Dorsolateral prefrontal cortex (tissue), 122 donors: ENCODE measurements at places on chromosomes 2 and 18.

DNA sequence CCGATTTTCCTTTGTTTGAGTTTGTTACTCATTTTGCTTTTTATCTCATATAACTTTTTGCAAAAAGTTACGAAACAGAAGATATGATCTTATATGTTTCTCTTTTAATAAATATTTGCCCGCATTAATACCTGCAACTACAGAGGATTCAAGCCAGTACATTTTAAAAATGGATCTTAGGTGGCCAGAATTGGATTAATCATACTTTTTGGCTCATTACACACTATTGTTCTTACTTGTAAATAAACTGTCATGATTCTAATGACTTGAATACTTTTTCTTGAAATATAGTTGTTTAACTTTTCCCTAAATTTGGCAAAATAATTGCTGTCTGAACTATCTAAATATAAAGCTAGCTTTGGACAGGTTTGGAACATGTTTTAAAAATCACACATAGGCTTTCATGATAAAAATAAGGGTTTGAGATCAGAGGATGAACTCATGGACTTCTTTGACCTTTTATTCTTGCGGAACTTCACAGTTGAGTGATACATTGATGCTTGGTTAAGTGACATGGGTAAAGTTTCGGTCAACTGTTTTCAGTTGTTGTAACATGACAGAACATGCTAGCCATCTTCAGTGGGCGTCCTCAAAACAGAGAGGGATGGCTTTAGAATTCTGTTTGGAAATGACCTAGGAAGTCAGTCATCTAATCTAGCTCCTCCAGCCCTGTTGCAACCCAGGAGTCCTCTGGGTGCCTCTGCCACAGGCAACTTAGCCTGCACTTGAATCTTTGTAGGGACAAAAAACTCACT, 44.5 kb downstream of the LTBP1 start:
- DNase-seq, result no peak

- DNase-seq, result no peak
Measured at GRCh38 chr2:134217924-134218323, 35.9 kb upstream of the MGAT5 start.

- no peak for DNase-seq
Measured at GRCh38 chr2:37674946-37675345, 3.5 kb upstream of the CDC42EP3 start.

DNA sequence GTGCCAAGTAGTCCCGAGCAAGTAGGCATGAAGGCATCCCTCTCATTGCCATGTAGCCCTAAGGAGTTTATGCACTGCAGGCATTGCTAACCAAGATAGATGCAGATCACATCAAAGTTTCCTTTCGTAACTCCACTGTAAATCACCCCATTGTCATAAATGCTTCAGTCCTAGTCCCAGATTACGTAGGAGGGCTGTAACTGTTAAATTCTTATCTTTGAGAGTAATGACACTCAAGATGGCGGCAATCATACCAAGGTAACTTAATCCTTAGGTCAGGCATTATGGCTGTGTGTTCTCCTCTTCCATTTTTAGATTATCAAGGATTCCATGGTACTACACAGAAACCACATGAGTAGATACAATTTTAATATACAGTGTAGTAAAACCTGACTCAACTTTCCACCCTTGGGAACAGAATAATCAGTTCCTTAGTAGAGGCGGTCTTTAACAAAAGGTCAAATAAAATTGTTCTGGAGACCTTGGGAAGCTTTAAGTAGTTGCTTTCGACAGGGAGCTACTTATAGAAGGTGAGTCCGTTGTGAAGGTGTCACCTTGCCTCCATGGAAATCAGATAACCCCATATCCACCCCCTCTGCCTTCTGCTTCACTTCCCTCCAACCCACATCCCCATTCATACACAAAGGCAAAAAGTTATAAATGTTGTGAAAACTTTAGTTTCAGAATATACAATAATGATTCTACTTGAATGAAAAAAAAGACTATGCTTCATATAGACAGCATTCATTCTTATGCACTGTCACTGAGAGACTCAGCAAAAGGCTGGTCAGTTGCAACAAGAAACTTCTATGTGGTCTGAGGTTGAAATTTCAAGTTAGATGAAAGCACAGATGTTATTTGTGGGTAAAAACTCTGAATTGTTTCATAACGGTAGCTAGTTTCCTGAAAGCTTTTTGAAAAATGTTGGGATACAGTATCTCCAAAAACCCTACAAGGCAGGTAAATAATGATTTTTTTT, 64.8 kb upstream of the GALNT5 start:
- no peak for DNase-seq

DNA sequence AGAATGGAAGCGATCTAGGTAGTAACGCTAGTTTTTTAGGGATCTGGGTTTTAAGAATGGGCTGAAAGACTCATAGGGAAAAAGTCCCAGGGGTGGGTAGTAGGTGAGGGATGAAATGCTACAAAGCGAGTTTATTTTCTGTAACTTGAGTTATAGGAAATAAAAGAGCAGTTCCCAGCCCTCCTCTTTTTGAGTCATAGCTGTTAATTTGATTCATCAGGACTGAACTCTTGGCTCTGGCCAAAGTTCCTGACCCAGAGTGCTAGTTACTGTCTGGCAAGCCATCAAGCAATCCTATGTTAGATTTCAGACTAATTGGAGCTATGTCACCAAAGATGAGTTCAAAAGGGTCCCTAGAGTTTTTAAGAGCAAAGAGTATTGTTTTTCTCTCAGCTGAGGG, 17.4 kb upstream of the NOSTRIN start:
- DNase-seq, result no peak

- no peak for DNase-seq
Measured at GRCh38 chr18:39058386-39059000, 1492.9 kb upstream of the CELF4 start.

DNA sequence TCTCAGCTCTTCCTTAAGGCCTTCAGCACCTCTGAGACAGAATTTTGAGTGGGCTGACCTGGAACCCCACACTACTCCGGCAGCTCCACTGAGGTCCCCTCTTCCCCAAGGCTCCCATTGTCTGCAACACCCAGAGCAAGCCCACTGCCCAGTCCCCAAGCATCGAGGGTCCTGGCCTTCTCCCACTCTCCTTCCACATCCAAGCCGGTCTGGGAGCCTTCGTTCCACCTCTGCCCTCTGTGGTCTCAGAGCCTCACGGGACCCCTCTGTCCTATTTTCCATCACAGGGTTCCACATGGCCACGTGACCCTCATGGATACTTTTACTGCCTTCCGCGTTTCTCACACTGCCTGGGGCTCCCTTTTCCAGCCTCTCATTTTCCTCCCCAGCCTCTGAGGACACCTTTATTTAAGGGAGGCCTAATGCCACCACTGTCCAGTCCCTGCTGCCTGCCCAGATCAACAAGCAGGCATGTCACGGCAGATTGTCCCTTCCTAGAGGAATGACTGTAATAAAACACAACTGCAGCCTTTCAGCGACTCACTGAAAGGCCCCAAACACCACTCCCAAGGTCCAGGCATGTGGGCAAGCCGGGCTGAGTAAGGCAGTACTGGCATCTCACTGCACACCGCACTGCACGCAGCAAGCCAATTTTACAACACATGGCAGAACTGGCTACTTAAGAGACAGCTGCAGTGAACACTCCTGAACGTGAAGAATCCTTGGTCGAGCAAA, 7.9 kb upstream of the SALL3 start:
- DNase-seq, result no peak

DNA sequence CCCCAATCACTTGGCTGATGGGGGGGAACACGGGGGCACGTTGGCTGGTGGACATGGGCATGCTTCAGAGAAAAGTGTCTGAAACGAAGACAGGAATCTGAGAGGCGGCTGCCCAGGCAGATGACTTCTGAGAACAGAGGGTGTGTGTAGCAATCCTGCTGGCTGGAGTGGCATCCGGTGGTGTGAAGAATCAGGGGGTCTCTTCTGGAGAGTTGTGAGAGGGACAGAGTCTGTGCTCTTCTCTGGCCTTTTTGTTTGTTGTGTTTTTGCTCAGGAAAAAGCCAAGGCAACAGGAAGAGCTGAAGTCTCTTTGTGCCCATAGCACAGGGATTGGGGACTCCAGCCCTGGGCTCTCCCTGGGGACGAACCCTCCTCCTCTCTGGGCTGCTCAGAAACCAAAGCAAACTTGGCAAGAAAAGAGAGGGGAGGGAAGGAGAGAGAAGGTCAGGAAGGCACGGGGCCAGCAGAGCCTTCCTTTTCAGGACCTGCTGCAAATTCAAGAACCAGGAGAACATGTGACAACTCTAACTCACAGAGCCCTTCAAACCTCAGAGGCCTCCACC, 97.0 kb upstream of the SMAD2 start:
- DNase-seq, result no peak

DNA sequence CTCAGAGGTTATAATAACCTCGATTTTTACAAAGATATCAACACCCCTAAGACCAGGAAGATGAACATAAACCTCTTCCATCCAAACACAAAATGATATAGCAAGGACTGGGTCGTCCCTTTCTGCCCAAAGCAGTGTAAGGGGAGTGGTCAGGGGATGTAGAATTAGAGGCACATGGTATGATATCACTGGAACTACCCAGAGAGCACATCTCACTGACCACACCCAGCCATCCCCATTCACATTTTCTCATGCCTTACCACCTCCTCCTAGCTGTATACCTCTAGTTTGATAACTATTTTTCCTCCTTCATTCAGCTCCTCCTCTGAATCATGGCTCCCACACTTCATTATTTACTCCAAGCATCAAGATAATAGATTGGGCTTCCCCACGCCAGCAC, 152.6 kb downstream of the COPS8 start:
- no peak for DNase-seq

GRCh38 chr18:63284173-63284799, 35.3 kb downstream of the BCL2 start:
- no peak for DNase-seq

- no peak for DNase-seq
Measured at GRCh38 chr2:28047681-28048080, 157.2 kb downstream of the BABAM2 start.

DNA sequence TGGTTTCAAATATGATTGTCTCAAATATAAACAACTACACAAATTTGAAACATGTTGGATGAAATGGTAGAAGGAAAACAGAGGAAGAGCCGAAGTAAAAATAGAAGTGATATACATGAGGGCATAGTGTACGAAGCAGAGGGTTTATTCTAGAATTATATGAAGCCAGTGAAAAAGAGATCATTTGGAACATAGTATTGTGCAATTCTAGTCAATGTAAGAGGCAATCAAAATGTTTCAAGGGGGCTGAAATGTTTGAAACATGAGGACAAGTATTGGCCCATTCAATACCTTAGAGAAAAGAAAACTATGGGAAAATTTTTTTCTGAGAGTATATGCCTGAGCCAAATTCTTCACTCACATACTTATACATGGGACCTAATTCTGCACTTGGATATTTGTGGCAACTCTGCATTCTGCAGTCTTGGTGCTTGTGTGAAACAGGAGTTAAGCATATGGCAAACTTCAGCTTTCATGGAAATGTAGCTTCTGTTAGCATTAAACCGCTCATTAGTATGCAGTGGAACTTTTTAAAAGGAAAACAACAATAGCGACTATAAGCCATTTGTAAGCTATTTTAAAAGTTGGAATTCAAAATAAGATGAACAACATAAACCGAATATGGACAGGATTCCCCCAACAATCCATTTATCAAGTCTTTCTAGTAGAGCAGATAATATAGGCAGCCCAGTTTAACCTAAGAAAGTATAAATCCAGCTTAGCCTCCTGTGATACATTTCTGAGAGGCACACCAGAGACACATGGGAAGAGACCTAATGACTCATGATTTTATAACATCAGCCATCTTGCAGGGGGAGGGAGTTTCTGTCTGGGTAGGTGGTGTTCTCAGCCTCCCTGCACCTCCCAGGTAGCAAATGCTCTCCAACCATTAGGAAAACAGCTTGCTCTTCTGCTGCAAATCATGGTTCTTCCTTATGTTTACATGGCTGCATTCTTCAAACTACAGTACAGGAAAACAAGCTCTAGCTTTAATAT, 197.8 kb downstream of the PAX3 start:
- DNase-seq, result no peak

- no peak for DNase-seq
Measured at GRCh38 chr2:141062031-141062430, 1068.8 kb downstream of the LRP1B start.

GRCh38 chr18:9869715-9870430, 15.9 kb upstream of the TXNDC2 start:
- no peak for DNase-seq

DNA sequence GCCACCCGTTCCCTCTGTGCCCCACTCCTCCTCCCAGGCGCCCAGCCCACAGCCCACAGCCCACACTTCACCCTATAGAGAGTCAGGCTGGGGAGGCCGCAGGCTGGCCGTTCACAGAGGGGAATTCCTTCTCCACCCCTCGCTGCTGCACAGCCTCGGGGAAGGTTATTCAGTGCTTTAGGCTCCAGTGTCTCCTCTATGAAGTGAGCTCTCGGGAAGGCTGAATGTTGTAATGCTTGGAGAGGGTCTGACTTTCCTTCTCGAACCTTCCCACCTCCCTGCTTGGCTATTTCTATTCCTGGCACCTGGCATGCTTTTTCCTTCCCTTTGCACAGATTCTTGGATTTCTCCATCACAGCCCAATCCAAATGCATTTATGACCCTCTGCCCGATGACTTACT, 62.5 kb upstream of the SMAD7 start:
- DNase-seq, result peak; percentile 12

DNA sequence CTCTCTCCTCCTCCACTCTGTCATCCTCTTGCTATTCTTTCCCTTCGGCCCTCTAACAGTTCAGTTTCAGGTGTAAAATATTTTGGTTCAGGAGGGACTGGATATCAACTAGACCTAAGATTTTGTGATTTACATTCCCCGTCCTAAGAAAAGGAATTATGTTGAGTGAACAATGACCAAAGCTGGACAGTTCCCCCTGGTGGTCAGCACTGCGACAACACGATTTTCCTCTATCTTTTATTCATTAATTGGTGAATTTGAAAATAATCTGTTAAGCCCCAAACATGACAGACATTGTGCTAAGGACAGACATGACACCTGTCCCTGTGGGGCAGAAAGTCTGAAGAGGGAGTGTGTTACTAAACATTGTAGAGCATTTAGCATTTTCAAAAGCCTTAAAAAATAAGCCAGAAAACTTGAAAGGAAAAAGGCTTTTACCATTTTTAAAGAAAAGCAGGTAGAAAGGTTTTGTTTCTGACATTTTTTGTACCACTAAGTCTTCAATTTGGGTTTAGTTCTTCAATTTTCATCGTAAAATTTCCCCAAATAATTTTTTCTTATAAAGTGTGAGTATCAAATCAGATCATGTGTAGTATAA, 28.4 kb upstream of the GTF2A1L start:
- peak; percentile 70 for DNase-seq

GRCh38 chr2:212136216-212136795, 402.3 kb downstream of the ERBB4 start:
- DNase-seq, result no peak

DNA sequence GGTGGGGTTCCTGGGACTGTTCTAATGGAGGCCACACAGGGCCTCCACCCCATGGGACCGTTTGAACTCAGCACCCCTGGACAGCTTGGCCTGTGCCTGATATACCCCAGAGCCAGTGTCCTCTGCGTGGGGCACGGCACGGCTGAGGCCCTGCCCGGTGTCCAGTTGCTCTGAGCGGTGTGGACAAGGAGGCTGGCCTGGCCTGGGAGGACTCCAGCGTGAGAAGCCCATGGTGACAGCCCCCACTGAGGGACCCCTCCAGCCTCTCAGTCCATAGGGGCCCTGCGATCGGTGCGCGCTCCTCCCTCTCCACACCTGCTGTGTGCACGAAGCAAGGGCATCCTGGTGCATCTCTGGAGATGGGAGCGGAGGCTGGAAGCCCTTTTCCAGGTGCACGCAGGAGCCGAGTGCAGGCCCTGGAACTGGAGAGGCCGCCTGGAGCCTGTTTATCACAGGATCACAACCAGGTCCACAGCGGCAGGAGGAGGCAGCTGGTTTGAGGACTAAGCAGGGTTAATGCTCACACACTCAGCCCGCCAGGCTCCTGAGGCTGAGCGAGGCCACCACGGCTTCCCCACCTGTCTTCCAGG, 120.2 kb downstream of the PTGR3 start:
- DNase-seq, result no peak
